Naive thymus-derived CD8-positive, alpha-beta T cell (primary cell): ENCODE measurements at places on chromosomes 4 and X.
A peak's percentile ranks its signal among the peaks of the same experiment; 100 is the strongest.

- DNase-seq: no peak
These were observed 4.2 kb upstream of the AFP start for GRCh38 chr4:73431813-73432168.

DNA sequence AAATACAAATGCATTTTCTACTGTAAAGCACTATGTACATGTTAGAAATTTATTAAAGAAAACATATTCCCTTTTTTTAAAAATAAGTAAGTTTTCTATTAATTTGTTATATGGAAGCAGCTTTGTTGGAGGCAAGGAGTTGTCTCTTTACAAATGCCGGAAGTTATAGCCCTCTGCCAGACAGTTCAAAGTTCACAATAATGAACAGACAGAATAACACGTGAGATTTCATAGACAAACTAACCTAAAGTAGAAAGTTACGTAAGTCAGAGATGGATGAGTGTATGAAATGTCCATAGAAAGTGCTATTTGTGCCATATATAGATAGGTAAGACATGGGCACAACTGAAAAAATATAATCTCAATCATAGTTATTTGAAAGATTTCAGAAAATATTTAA, 43.9 kb upstream of the NEIL3 start:
- DNase-seq: no peak

DNA sequence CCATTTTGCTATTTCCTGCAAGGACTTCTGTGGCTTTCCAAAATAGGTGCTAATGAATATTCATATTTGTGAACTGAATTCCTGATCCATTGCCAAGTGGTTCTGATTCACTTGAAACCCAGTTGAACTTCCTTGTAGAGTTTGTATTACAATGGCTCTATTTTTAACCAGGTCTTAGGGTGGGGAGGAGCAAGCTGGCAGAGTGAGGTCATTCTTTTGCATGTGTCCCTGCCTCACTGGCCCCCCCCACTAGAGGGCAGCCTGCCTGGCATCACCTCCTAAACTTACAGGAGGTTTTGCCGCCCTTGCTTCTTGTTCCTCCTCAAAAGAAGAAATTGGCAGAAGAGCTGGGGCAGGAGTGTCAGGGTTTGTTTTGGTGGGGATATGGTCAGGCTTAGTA, 10.5 kb downstream of the PTTG2 start:
- DNase-seq: peak; percentile 27

DNA sequence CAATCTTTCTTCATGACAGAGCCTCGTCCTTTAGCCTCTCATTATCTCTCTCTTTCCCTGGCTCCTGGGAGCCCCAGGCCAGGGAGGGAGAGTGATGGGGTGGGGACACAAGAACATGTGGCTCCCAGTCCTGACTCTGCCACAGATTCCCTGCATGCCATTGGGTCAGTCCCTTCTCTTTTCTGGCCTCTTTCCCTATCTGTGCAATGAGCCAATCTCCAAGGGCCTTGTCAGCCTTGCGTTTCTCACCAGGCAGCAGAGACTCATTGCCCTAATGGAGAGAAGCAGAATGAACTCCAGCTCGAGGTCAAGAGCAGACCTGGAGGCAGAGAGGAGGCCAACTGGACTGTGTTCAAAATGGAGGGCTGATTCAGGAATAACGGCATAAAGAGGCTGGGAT, 38.4 kb upstream of the PJA1 start:
- DNase-seq: no peak

- no peak for DNase-seq
These were observed 22.7 kb downstream of the PSAPL1 start for GRCh38 chr4:7411896-7412553.

GRCh38 chrX:123884809-123885408, 25.1 kb downstream of the XIAP start:
- DNase-seq: peak; percentile 50

- no peak for DNase-seq
These were observed 41.2 kb downstream of the BEND2 start for GRCh38 chrX:18179446-18179845.

- no peak for DNase-seq
These were observed 72.0 kb downstream of the ING2 start for GRCh38 chr4:183576701-183577404.

GRCh38 chrX:19790829-19791228, 96.6 kb downstream of the SH3KBP1 start:
- DNase-seq: no peak

GRCh38 chr4:76208005-76208765, 5.4 kb downstream of the SCARB2 start:
- DNase-seq: no peak

GRCh38 chr4:28073860-28074555, 1213.4 kb downstream of the STIM2 start:
- DNase-seq: no peak

GRCh38 chrX:132181364-132181763, 37.9 kb downstream of the RAP2C start:
- DNase-seq: no peak

DNA sequence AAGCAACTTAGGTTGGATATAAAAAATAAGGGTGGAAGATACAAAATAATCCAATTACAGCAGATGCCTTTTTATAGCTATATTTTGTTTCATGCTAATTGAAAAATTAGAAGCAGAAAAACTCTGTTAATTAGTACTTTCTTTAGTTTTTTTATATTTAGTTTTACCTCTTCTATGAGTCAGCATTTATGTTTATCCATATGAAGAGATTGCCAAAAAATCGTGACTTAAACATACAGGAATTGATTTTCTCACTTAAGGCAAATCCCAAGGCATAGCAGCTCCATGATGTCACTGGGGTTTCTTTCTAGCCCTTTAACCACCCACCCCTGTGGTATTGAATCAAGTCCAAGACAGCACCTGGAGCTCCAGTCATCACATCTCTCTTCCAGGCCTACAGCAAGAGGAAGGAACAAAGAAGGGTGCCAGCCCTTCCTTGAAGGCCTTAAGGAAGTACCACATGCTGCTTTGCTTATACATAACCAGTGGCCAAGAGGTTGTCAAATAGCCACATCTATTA, 365.8 kb upstream of the TENM3 start:
- DNase-seq: no peak

GRCh38 chr4:146112389-146112788, 63.1 kb upstream of the LSM6 start:
- DNase-seq: no peak

DNA sequence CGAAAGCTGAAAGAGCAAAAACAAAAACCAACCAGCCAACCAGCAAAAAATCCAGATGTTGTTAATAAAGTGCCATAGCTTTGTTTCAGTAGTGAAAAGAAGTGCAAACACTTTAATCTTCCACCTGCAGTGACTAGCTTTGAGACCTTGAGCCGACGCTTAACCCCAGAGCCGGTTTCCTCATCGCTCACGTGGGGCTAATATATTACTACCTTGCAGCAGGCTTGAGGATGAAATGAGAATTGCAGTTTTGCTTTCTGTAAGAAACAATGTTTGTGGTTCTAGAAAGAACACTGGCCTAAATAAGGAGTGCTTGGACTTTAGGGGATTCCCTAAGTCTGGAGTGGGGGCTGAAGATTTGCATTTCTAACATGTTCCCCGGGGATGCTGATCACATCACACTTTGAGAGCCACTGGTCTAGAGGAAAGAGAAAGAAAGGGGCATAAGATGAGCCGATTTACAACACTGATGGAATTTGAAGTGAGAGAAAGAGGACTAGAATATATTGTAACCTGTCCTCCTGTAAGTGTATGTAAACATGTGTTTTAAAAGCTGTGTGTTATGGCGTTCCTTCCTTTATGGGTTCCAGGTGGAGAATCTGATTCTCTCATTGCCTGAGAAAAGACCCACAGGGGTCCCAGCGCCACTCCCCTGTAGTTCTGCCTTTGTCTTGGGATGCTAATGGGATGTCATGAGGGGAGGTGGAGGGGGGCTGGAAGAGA, 1.4 kb downstream of the FGF2 start:
- DNase-seq: no peak

GRCh38 chr4:28287831-28288233, 1427.2 kb downstream of the STIM2 start:
- DNase-seq: no peak

DNA sequence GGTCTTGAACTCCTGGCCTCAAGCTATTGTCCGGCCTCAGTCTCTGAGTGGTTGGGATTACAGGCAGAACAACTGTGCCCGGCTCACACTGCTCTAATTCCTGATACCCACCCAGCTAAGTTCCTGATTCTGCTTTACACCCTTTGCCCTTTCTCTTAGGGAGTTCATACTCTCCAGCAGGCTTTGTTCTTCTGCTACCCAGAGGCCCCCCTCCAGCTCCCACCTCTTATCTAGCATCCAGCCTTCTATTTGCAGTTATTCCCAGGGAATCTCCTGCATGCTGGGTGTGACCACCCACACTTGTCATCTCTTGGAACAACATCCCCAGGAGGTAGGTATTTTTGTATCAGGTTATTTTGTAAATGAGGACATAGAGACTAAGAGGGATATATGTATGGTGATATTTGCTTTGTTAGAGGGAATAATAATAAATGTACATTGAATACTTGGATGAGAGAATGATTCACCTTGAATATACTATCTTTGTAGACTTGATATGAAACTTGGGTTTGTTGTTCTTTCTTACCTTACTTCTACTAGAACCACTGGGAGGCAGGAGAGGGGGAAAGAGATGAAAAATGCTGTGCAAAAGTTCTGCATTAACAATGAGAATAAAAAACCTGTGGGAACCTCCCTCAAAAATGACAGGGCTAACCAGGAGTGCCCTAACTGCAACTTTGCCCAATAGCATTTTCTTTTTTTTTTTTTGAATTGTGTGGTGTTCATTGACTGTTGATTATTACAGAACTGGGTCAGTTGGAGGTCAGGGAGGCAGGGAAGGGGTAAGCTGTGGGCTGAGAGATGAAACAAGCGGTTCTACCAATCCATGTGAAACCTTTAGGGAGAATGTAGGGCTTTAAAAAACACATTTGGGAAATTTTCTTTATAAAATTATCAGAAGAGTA, 157.4 kb downstream of the SPRY1 start:
- no peak for DNase-seq

GRCh38 chrX:110853610-110854009, 58.0 kb upstream of the CHRDL1 start:
- DNase-seq: no peak

DNA sequence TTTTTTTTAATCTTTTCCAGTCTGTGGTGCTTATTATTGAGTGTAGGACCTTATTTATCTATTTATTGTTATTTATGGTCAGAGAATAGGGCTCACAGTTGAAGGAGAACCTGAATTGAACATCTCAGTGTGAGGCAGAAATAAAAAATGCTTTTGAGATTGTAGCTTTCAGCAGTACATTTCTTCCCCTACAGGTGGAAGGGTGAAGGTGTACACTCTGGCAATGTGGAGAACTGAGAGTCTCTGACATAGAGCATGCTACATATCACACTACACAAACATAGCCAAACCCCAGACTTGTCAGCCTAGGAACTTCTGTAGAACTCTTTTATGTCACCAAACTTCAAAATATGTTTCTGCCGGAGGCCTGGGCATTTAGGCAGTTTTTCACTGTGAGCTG, 140.2 kb downstream of the STIM2 start:
- DNase-seq: no peak

GRCh38 chr4:32025851-32026459, 1305.8 kb downstream of the PCDH7 start:
- no peak for DNase-seq

DNA sequence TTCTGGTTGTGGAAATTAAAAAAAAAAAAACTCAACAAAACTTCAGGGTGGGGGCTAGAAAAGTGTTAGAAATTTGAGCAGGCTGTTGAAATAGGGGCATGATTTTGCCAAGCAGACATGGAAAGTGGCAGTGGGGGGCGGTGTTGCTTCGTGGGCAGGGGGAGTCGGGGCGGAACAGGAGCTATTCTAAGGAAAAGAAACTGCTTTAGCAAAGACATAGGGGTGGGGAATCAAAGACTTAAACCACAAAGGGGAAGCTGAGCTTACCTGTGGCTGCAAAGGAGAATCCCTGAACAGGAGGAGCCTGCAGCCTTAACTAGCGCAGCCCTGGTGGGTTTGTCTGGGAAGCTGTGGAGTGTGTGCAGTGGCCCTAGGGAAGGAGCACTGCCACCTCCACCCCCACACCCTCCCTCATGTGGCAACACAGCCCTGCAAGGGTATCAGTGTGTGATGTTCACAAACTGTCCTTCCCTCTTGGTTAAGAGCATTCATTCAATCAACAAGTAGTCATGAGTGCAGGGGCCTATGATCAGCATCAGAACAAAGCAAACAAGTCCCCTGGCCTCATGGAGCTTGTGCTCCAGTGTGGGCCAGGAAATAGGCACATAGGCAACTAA, 20.5 kb downstream of the SEL1L3 start:
- DNase-seq: peak; percentile 43

GRCh38 chr4:23978002-23978401, 88.2 kb upstream of the PPARGC1A start:
- DNase-seq: no peak

- DNase-seq: no peak
These were observed 109.7 kb downstream of the NR3C2 start for GRCh38 chr4:148332486-148332885.

GRCh38 chr4:114025176-114025777, 45.8 kb upstream of the ARSJ start:
- no peak for DNase-seq

GRCh38 chr4:80201252-80202151, 4.2 kb downstream of the PRDM8 start:
- DNase-seq: peak; percentile 55

DNA sequence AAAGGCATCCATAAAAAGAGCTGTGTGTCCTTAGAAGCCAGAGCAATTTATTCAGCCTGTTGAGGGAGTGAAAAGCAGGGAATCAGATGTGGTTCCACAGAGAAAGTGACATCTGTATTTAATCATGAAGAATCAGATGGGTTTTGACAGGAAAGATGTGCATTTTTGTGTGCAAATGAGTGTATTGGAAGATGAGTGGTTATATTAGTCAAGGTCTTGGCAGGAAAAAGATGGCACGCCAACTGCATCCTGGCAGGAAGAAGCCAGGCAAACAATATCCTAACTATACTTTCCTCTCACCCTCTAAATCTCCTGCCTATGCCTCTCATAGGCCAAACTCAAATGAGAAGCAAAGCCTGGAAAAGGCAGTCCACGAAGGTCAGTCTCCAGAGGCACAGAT, 59.1 kb downstream of the SCFD2 start:
- DNase-seq: no peak

DNA sequence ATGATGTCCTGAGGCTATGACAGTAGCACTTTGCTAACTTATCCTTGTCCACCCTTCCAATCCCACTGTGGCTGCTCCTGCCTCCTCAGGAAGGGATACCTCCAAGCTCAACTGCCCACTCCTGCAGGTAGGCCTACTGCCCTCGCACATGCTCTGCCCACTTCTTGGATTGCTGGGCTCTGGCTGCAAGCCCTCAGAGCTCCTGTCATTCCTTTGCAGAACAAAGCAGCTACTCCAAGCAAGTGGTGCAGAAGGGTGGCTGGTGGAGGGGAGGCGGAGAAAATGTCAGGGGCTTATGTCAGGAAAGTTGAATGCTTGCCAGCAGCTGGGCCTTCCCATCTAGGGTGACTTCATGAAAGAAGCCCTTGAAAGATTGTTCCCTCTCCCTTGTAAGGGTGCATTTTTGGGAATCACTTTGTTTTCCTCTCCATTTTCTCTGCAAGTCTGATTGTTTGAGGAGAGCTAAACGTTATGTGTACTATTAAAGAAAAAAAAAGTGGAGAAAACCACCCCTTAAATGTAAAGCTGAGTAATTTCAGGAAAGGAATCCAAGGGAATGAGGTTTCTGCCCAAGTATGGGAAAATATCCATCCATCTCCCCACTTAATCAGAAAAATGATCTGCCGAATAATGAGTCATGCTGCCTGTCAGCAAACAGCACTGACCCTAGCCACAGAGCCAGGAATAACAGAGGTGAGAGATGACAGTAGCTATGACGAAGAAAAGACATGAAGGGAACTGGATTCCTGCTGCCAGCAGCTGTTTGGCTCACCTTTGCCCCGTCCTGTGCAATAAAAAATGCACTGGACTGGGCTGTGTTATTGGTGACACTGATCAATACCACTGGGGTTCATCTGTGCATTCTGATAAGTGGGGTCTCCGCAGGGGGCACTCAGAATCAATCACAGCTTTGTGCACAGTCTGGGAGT, 102.0 kb downstream of the RTL5 start:
- DNase-seq: no peak
